ENCODE measurements at places on chromosomes 5 and 9. TPM values are rescaled to one million over a fixed set of nuclear protein-coding genes. Genes with fewer than 3 reads are reported as not detected.

Gene ACTBL2
- not detected for total RNA-seq

DNA sequence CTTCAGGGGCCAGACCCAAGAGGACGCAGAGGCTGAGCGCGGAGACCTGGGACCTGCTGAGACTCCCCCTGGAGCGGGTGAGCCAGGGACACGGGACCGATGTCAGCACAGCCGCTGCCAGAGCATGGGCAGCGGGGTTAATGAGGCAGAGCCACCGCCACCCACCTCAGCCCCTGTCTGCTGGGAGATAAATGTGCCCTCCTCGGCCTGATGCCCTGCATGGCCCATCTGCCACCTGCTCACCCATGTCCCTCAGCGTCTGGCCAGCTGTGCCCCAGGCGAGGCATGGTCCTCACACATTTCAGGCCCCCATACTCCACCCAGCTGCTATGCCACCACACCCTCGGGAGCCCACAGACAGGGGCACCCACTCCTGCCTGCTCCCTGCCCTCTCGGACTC, 14.9 kb downstream of the DNLZ start:
- DNase-seq, result no peak

DNA sequence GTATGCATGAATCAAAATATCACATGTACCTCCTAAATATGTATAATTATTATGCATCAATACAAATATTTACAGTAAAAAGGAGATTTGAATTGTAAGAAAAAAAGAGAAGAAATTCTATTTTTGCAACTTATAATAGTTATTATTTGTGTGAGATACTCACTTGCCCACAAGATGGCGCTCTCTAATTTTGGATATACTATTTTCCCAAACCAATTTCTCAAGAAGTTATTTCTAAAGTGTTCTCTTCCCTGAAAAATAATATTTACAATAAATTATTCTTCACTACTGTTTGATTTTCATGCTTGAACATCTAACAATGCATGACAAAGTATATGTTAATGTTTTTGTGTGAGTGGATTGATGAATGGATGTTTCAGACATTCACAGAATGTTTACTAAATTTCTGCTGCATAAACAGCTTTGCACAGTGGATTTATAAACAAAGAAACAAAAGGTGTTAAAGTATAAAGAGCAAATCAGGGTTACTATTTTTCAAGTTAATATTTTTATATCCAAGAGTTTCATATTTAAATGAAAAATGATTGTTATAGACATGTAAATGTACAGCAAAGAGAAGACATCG, 503.4 kb downstream of the PDE4D start:
- DNase-seq, result no peak

DNA sequence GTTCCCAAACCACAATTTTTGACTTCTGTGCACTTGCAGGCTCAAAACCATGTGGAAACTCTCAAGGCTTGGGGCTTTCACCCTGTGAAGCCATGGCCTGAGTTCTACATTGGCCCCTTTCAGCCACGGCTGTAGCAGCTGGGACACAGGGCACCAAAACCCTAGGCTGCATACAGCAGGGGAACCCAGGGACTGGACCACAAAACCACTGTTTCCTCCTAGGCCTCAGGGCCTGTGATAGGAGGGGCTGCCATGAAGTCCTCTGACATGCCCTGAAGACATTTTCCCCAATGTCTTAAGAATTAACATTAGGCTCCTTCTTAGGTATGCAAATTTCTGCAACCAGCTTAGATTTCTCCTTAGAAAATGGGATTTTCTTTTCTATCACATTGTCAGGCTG, 312.1 kb upstream of the TUSC1 start:
- no peak for DNase-seq

Gene ASS1
- not detected for total RNA-seq

- no peak for DNase-seq
These were observed 55.7 kb upstream of the SAP30L start for GRCh38 chr5:154390096-154390495.

DNA sequence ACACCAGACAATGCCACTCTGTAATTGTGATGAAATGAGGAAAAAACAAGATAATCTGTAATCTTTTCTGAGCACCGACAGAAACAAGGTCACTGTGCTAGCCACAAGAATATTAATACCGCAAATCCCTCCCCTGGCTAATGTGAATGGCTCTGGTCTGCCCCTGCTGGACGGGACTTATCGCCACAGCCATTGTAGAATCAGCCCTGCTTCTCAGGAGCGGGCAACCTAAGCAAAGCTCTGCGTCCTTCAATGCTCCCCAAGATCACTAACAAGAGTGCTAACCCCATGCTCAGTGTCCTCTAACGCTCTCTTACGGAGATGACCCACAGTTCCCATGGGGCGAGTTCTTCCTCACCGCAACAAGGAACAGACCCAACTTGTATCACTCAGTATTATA, 42.7 kb downstream of the OR2V1 start:
- no peak for DNase-seq

Gene PCDHGA3
- not detected for total RNA-seq

- no peak for DNase-seq
These were observed 391.3 kb downstream of the DIRAS2 start for GRCh38 chr9:90251316-90251715.

GRCh38 chr5:154873791-154874331, 15.4 kb downstream of the CNOT8 start:
- DNase-seq, result no peak

DNA sequence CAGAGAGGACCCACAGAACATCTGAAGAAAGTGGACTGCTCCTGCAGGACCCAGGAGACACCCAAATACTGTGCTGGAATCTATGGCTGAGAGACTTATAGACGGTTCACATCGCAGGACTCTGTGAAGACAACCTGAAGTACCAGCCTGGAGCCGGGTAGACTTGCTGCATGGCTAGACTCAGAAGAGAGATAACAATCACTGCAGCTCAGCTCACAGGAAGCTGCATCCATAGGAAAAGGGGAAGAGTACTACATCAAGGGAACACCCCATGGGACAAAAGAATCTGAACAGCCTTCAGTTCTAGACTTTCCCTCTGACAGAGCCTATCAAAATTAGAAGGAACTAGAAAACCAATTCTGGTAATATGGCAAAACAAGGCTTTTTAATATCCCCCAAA, 26.5 kb upstream of the TRIM36 start:
- no peak for DNase-seq

GRCh38 chr5:61332851-61333320, 828 bp downstream of the ZSWIM6 start:
- peak; percentile 73 for DNase-seq

DNA sequence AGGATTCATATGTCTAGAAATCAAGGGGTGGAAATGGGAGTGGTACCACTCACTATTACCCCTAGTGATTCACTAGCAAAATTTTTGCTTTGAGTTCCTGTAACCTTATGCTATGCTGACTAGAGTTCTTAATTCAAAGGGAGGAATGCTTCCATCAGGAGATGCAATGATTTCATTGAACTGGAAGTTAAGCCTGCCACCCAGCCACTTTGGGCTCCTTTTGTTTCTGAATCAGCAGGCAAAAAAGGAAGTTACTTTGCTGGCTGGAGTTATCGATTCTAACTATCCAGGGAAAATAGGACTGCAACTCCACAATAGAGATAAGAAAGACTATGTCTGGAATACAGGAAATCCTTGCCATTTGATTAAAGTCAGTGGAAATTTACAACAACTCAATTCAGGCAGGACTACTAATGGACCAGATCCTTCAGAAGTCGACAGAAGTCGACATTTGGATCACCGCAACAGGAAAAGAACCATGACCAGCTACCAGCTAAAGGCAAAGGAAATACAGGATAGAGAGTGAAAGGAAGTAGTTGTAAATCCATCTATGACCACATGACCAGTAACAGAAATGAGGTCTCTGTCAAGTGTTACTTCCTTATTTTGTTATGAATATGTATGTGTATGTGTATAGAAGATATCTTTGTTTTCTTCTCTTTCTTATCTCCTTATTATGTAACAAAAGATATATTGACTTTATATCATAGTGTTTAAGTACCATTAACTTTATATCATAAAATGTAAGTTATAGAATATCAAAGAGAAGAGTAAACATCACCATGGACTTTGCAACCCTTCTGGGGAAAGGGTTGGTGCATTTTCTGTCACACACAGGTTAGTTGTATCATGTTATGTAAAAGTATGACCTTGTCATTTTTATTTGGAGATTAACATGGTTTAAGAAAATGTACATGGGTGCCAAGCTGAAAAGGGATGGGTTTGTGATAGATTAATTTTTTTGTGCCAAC, 198.7 kb upstream of the HAPLN1 start:
- DNase-seq, result no peak

Gene CEP72
- total RNA-seq, result 7.6 TPM

DNA sequence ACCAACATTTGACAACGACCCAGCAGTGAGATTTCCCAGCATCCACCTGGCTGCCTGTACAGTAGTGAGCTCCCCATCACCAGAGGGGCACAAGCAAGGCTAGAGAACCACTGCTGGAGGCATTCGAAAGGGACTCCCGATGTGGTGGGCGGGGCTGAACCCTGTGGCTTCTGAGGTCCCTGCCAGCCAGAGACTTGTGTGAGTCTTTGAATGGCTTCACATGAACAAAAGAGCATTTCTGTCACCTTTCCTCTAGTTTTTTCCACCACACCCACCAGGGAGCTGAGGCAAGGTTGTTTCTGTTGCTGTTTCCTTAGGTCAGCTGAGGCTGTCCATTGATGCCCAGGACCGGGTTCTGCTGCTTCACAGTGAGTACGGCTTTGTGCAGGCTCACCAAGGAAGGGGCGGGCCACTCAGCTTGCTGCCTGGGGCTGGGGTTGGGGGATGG, 15.7 kb downstream of the RGS3 start:
- DNase-seq, result peak; percentile 5

Gene OR1B1
- total RNA-seq, result not detected

Gene PCDHGA7
- not detected for total RNA-seq

DNA sequence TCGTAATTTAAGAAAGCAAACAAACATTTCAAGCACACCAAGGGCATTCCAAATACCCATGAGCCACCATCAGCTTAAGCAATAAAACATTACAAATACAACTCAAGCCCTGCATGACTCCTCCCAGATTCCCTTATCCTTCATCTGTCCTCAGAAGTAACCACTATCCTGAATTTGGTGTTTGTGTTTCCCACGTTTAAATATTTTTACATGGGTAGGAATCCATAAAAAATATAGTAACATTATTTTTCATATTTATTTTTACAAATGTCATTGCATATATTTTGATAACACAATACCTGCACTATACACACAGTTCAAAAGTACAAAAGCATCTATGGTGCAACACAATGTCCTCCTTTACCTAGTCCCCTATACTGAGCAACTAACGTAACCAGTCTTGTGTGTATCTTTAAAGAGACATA, 6.4 kb downstream of the PRKAA1 start:
- DNase-seq, result no peak

Gene WNK2
- total RNA-seq, result 0.22 TPM

Gene CTNNA1
- total RNA-seq, result 6.7 TPM

Gene CLIC3
- total RNA-seq, result 2.1 TPM

GRCh38 chr5:41967401-41967800, 42.3 kb downstream of the FBXO4 start:
- DNase-seq, result no peak

DNA sequence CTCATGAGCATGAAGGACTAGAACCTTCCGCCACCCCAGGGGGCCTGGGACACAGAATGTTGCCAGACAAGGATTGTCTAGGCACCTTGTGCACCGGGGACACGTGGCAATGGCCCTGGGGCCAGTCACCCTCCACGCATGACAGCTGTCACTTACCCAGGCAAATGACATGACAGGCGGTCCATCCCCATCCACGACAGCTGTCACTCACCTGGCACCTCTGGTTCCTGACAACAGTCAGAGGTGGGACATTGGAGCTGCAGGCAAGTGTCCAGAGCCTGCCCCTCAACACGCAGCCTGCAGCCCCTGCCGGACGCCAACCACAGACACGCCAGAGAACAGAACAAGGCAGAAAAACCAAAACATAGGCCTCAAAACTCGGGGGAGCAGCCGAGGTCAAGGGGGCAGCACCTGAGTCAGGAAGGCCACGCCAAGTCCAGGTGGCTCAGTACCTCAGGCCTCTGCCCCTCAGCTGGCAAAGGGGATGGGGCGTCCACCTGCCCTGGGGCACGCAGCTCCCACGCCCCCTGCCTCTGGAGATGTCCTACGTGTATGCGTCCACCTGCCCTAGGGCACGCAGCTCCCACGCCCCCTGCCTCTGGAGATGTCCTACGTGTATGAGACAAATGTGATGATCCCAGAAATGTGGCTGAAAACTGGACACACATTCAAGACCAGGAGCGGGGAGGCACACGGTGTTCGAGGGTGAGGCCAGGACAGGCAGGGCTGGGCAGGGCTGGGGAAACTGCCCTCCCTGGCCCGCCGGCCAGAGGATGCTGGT, 14.5 kb downstream of the VAV2 start:
- DNase-seq, result no peak
